IMR-90 (cell line): ENCODE measurements at places on chromosomes 13 and 19. TPM values are rescaled to one million over a fixed set of nuclear protein-coding genes. Genes with fewer than 3 reads are reported as not detected.

DNA sequence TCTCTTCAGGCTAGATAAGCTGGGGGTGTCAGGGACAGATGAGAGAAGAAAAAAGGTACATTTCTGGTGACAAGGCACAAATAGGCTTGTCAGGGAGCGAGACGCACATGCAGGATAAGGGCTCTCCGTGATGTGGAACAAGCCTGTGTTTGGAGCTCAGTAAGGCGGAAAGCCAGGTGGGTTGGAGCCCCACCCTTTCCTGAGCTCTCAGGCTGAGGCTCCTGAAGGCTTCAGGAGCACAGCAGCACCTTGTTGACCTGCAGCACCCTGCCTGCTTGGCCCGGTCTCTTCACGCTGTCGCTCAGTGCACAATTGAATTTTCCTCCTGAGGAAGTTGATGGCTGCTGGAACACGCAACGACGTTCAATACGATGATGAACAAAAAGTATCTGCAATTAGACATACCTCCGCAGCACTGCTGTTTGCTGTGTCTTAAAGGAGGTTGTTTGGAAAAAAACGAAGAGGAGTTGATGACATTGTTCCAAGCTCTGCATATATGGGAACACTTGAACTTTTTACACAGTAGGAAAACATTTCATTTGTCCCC is 29.3 kb downstream of the SERP2 start:
- DNase-seq, result no peak

- peak; percentile 13 for DNase-seq
These were observed 36.7 kb downstream of the CUL4A start for GRCh38 chr13:113245849-113246796.

- peak; percentile 58 for DNase-seq
These were observed 43.8 kb downstream of the DCT start for GRCh38 chr13:94435604-94436226.

GRCh38 chr13:33994198-33994597 is 176.2 kb downstream of the RFC3 start:
- DNase-seq, result no peak

DNA sequence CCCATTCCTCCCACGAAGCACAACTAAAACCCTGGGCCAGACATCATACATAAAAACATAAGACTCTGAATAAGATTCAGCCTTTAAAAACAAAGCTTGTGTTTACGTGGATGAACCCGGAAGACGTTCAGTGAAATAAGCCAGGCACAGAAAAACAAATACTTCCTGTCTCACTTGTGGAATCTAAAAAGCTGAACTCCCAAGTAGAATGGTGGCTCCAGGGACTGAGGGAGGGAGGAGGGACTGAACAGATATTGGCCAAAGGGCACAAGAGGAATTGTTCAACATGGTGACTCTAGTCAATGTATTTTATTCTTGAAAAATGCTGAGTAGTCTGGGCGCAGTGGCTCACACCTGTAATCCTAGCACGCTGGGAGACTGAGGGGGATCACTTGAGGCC is 35.7 kb upstream of the TPM4 start:
- peak; percentile 10 for DNase-seq

DNA sequence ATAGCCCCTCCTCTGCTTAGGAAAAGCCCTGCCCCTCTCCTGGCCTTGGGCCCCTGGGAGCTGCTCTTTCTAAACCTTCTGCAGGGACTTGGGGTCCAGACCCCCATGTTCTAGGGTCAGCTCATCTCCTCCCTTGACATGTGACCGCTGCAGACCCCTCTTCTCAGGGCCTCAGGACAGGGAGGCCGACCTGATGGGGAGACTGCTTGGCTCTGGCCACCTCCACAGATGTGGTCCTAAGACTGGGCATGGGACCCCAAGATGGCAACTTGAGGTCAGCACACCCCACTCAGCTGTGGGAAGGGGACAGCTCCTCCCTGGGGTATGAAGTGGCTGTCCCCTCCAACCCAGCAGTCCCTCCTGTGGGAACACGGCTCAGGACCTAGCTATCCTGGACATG is 3.9 kb upstream of the SIX5 start:
- no peak for DNase-seq

GRCh38 chr13:114126789-114127472 is 5.5 kb downstream of the RASA3 start:
- no peak for DNase-seq

GRCh38 chr13:93375491-93375890 is 148.9 kb downstream of the GPC6 start:
- no peak for DNase-seq

DNA sequence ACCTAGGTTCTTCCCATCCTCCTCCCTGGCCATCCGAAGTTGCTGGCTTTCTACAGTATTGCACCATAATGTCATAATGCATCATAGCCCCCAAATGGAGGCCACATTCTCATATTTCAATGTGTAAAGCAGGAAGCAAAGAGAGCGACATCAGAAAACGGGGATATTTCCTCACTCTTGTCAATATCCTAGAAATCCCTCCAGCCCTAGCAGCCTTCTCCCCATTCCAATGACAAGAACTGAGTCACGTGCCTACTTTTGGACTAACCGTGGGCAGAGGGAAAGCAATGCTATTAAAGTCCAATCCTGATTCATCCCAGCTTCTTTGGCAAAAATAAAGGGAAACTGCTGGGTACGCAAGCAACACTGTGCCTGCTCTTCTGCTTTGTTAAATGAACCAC is 4.3 kb upstream of the RAP2A start:
- peak; percentile 50 for DNase-seq

- DNase-seq, result no peak
These were observed at the start of gene ATP8B3 for GRCh38 chr19:1811942-1812425. TSS of gene ATP8B3 (minus strand) at chr19:1812276. CDS start at chr19:1811736, 540 bp downstream.

GRCh38 chr19:32580353-32580900 is 563 bp upstream of the PDCD5 start:
- no peak for DNase-seq

DNA sequence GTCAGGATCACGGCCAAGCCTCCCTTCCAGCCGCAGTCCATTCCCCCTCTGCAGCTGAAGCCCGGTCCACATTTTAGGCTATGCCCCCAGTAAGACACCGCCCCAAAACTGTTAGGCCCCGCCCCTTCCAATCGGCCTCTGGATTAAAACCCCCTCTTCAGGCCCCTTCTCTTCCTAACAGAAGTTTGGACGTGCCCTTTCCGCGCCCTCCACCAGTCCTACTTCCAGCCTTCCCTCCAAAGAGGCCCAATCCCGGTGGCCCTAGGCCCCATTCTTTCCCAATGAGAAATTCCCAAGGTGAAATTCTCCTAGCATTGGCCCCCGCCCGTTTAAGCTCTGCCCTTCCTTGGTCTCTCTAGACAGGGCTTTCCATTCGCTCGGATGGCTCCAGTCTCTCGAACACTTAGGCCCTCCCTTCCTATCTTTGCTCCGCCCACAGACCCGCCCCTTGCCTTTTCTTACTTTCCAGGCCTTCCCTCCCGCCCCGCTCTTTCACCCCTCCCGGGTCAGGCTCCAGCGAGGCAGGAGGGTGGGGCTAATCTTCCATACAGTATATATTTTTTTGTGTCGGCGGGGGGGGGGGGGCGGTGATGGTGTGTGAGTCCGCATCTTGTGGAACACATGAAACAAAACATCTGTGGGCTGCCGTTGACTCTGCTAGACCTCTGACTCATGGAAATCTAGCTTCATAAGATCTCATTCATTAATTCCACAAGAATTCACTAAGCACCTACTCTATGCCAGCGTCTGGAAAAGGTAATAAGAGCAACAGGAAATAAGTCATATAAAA is 13.6 kb downstream of the LTBP4 start:
- DNase-seq, result peak; percentile 99

DNA sequence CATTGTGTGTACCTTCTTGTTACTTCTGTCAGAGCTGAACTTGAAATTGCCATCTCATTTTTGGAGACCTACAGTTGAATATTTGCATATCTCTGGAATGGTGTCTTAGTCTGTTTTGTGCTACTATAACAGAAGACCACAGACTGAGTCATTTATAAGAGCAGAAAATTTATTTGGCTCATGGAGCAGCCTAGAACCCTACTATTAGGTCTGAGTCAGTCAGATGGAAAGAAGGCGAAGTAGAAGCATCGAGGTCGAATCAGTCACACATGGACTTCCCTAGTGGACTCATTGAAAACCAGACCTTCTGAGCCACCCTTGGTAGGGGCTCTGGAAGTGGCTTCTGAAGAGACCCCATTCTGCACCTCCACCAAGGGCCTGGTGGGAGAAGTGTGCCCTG is 33.9 kb upstream of the TPT1 start:
- peak; percentile 48 for DNase-seq

- DNase-seq, result no peak
These were observed 134.0 kb downstream of the KCNRG start for GRCh38 chr13:50149214-50149613.

- DNase-seq, result no peak
These were observed 192.8 kb downstream of the TM9SF2 start for GRCh38 chr13:99693852-99694611.

DNA sequence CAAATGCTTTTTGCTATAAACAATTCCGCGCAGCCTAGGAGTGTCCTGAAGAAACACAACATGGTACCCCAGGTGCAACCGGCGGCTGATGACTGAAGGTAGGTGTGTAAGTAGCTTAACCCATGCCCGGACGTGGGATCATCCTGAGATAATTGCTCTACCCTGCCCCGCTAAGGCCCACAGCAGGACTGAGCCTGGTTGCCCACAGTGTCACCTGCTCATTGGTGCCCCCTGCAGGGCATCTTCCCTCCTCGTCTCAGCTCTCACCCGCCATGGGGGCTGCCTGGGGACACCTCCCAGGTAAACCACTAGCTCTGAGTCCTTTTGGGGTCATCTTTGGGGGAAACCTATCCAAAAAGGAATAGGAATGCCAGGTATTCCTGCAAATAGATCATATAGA is 22.3 kb downstream of the TMEM161A start:
- no peak for DNase-seq

- DNase-seq, result no peak
These were observed 66.7 kb downstream of the SLC7A9 start for GRCh38 chr19:32802840-32803239.

DNA sequence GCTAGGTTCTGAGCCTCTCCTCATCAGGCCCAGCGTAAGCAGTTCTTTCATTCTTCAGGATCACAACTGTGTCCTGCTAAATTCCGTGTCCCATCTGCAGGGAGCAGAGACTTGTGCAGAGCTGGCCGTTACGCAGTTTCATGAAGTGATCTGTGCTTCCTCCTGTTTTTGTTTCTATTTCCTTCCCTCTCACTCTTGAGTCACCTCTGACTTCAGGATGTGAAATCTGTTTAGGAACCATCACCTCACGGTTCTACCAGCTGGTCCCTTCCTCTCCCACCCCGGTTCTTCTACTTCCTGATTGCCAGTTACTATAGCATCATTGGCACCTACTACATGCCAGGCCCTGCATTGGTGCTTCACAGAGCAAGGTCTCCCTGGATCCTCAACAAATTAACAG is 8.5 kb downstream of the MAU2 start:
- no peak for DNase-seq

DNA sequence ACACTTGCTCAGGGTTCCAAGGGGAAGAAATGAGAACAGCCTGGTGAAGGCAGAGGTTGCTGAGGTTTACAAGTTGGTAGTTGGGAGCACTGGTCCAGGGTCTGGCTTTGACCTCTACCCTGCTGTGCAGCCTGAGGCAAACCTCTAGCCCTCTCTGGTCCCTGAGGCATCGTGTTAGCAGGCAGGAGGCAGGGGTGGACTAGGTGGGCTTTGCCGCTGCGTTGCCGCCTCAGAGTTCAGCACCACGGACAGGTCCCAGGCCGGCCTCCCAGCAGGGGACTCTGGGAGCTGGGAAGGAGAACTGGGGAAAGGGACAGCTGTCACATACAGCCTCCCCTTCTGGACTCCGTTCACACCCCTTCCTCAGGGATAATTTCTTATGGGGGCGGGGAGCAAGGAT is 3.1 kb downstream of the NCAN start:
- DNase-seq, result peak; percentile 39

- peak; percentile 8 for DNase-seq
These were observed 21.1 kb downstream of the PROSER1 start for GRCh38 chr13:39016787-39017186.

- peak; percentile 5 for DNase-seq
These were observed 16.1 kb downstream of the ZNF816 start for GRCh38 chr19:52946322-52947310.

GRCh38 chr19:30669329-30670010 is 297.3 kb downstream of the ZNF536 start:
- DNase-seq, result peak; percentile 12

DNA sequence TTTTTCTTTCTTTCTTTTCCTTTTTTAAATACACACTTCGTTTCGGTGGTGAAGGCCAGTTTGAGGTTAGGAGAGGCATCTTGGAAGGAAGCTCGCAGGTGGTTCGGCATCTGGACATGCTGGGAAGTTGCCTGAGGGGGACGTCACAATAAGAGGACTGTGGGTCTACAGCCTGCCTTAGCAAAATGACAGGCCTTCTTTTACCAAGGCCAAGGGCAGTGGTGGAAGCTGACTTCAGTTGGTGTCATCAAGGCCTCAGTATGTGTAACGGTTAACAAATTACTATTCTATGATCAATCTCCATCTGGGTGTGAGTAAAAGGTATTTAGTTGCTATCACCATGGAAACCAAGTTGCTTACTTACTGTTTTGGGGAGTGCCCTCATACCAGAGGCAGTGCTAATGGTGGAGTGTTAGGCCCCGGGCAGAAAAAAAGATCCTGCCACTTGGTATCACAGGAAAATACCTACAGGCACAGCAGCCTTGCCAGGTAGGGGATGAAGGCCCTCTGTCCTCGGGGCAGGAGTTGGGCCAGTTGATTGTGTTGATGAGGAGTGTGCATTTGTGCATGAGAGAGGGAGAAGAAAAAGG is 10.3 kb downstream of the ACTN4 start:
- peak; percentile 89 for DNase-seq

- DNase-seq, result no peak
These were observed 875.4 kb upstream of the SLC10A2 start for GRCh38 chr13:103941506-103942140.

ODAD3 gene
- under 0.01 and 0.28 TPM in 2 replicates for total RNA-seq

CEACAM8 gene
- total RNA-seq, result not detected in 2 replicates

SLITRK6 gene
- total RNA-seq, result 1.6 and 1.7 TPM in 2 replicates

ZNF547 gene
- 4.4 and 5.6 TPM in 2 replicates for total RNA-seq

TEX30 gene
- total RNA-seq, result 8.1 and 15.3 TPM in 2 replicates

TMPRSS9 gene
- total RNA-seq, result not detected in 2 replicates

SHISA2 gene
- under 0.01 TPM in 1 of 2 replicates, not detected in the other for total RNA-seq

SRRM5 gene
- total RNA-seq, result not detected in 2 replicates

RETN gene
- total RNA-seq, result not detected in 2 replicates

BEST2 gene
- total RNA-seq, result not detected in 2 replicates

ZNF541 gene
- total RNA-seq, result not detected in 2 replicates

ATP4B gene
- not detected in 2 replicates for total RNA-seq

SULT2A1 gene
- total RNA-seq, result not detected in 2 replicates
